Stimulated activated CD4-positive, alpha-beta T cell treated with anti-CD3 and anti-CD28 coated beads, TNF-alpha, amount 100 ng/mL, for 1 hour (primary cell): ENCODE measurements at places on chromosomes 2 and 18.
A peak's percentile ranks its signal among the peaks of the same experiment; 100 is the strongest.

DNA sequence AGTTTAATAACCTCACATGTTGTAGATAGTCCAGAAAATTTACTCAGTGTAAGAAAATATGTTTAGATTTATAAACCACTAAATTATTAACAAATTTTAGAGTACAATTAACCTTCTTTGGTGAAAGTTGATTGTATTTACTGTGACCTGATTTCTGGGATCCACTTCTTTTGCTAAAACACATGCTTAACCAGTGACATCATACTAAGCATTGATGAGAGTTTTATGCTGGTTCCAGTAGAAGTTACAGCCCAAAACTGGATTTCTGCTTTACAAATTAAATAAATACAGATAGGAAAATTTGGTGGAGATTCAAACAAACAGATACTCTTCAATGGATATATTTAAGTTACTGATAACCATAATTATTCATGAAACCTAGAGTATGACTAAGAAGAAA, 40.9 kb downstream of the RBBP8 start:
- no peak for DNase-seq

DNA sequence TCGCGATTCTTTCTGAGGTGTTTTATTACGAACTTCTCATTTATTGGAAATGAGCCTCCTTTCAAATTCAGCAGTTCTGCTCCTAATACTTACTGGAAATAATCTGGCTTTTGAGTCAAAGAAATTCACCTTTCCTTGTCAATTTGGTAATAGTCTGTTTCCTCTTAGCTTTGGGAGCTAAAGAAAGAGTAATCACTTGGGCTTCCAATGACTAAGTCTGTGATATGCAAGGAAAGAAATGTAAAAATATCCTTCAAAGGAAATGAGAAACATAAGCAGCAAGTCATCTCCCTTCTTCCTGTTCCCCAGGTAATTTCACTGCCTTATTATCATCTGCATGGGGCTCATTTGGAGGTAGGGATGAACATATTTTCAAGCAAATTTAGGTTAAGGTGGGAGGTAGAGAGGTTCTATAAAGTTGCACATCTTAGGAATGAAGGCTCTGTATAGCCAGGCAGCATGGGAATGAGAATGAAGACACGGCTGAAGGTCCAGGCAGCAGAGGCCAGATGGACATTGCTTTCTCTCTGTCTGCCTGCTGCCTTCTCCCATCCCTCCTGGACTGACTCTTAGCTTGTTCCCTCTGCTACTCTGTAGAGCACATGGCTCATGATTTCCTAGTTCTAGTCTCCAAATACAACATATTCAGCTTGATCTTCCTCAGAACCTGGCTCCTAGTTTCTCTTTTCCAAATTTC, 1.0 kb downstream of the SPP2 start:
- DNase-seq, result no peak

DNA sequence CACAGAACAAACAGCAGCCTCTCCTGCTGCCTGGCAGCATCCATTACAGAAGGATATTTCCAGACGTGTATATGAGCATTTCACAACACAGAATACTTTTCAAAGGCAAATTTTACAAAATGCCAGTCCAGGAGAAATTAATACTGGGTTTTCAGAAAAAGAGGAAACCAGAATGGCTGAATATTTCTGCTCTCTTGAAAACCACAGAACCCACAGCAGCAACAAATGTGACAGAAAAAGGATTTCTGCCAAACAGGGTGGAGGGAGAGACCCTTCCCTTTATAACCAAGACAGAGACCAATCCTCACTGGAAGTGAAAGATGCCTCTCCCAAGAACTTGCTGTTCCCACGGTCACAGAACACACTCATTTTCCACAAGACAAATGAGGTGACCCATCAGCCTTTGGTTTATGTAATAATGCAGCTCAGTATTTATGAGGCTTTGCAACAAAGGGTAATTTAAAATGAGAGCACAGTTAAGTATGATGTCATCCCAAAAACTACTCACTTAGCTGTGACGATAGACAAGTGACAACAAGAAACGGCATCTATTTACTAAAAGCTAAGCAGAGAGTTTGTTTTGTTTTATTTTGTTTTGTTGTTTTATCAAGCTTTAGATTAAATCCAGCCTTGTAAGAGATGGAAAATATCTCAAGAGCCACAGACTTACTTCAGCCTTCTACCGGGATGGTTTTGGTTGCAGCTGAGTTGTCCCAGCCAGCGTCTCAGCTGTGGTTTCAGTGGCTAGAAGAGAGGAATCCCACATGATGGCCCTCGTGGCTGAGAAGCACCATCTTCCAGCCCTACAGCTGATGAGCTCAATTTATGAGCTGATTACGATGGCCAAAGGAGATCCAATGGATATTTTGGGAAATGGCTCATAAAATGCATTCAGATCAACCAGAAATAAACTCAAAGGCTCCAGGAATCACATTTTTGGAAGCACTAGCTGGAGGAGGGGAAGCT, 249.3 kb upstream of the AGAP1 start:
- no peak for DNase-seq

DNA sequence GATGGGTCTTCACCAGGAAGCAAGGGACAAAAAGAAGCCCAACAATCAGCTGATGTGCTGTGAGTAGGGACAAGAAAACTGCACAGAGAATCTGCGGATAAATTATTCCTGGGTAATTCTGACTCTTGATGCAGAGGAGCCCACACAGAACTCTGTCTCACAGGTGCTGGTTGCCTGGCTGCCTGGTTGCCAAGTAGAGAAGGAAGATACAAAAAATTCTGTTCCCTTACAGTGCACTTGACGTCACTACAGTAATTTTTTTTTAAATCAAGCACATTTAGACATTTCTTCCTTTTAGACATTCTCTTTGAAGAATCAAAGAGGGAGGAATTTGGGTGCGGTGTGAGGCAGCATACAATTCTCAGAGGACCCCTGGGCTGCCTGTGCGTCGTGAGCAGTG, 152.1 kb upstream of the SIX3 start:
- DNase-seq, result no peak

DNA sequence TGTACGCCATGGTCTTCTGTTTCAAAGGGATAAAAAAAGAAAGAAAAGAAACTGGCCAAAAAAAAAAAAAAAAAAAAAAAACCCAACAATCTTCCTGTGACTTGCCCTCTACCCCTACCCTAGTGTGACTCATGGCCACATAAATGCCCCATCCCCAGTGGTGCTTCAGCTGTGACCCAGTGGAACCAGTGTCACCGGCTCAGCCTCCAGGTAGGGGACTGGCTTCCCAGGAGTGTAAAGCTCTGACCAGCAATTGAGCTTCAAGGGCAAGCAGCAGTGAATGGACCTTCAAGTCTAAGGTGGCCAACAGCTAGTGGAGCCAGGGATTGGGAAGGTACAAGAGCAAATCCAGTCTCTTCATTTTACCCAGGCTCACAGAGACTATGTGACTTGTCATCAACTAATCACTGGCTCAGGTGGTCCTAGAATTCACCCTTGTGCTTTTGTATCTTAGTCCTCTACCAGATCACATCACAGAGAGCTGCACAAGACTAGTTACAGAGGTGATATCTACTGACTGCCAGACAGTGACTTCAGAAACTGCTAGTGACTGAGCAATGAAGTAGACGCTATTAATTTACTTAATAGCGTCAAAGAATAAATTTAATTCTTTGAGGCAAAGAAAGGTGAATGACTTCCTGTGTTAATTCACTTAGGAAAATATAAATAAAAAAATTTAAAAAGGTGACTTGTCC, 1.3 kb upstream of the TGFBRAP1 start:
- DNase-seq, result no peak

DNA sequence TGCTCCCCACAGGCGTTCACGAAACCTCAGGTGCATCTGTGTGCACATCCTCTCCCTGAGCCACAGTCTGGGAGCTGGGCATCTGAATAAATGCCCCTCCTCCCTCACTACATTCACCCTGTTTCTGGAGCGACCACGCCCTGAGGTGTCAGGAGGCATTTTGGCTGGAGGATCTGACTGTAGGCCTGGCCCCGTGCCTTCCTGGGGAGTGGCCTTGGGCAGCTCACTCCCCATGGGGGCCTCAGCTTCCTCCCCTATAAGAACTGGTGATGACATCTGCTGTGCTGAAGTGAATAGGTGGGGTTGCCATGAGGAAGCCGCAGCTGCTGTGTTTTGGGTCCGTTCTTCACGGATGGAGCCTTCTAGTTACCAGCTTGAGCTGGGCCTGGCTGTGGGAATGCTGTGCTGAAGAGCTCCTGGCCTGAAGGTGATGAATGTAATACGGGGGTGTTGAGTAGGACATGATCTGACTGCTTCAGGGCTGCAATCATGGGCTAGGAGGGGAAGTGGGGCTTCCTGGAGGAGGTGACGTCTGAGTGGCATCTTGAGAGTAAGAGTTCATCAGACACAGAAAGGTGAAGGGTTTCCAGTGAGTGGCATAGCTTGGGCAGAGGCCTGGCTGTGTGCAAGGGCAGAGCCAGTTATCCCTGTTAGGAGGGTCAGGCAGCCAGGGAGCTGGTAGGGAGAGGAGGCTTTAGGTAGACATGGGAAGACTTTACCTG, 58.2 kb downstream of the GLI2 start:
- no peak for DNase-seq

- no peak for DNase-seq
These were observed 71.4 kb downstream of the PLCL1 start for GRCh38 chr2:197875763-197876162.

DNA sequence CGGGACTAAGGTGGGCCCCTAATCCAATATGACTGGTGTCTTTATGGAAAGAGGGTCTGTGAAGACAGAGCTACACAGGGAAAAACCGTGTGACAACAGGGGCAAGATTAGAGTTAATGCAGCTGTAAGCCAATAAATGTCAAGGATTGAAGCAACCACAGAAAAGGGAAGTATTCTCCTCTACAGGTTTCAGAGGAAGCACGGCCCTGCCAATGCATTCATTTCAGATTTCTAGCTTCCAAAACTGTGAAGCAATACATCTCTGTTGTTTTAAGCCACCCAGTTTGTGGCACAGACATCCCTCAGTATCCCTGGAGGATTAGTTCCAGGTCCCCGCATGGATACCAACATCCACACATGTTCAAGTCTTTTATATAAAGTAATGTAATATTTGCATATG, 48.8 kb downstream of the SPP2 start:
- no peak for DNase-seq

DNA sequence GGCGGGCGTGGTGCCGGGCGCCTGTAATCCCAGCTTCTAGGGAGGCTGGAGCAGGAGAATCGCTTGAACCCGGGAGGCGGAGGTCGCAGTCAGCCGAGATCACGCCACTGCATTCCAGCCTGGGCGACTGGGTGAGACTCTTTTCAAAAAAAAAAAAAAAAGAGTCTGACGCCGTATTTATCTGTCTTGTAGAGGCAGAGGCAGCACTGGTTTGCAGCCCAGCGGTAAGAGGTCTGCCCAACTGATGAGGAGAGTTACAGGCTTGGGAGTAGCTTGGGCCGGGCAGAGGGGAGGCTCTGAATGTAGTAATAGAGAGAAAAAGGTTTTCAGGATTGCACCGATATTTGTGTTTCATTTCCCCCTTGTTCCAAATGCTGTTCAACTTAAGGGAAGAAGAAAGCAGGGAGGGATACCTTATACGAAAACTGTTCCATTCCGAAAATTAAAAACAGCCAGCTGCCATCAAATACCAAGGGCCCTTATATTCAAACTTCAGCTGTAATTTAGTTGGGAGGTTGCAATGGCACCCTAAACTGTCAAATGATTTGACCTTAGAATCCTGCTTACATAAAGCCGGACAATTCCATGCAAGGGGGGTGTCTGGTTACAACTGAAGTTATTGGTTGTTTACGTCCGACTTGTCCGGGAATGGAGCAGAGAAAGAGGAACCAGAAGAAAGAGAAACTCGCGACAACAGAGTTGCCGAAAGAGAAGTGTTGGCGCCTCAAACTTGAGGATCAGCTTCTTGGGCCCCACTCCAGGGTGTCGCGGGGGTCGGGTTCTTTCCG, 9.2 kb upstream of the SP9 start:
- no peak for DNase-seq

- DNase-seq, result no peak
These were observed 146.6 kb upstream of the CCDC68 start for GRCh38 chr18:55105873-55106272.

DNA sequence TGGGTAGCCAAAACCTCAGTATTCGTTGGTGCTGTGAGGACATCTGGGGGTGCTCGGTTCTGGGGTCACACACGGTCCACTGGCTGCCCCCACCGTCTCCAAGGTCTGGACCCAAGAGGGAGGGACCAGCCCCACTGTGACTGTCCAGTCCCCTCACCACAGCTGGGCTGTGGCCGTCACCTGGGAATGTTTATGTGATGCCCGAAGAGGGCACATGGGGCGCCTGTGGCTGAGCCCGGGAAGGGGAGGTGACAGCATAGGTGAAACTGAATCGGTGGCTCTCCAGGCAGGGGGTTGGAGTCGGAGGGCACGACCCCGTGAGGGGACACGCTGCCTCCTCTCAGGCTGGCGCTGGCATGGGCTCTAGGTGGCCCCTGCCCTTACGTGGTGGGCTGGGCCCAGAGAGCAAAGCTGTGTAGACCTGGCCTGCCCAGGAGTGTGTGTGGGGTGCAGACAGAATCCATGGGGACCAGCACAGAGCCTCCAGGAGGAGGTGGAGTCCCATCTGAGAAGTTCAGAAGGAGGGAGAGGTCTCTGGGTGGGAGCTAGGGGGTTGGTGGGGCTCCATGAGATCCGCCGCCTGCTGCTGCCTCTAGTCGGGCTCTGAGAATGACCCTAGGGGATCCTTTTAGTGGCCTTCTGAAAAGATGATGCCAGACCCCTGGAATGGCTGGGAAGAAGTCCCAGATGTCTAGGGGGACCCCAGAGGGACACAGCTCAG, 1.8 kb downstream of the BOK start:
- DNase-seq, result no peak

GRCh38 chr18:23106575-23106974, 28.7 kb upstream of the CABLES1 start:
- no peak for DNase-seq

DNA sequence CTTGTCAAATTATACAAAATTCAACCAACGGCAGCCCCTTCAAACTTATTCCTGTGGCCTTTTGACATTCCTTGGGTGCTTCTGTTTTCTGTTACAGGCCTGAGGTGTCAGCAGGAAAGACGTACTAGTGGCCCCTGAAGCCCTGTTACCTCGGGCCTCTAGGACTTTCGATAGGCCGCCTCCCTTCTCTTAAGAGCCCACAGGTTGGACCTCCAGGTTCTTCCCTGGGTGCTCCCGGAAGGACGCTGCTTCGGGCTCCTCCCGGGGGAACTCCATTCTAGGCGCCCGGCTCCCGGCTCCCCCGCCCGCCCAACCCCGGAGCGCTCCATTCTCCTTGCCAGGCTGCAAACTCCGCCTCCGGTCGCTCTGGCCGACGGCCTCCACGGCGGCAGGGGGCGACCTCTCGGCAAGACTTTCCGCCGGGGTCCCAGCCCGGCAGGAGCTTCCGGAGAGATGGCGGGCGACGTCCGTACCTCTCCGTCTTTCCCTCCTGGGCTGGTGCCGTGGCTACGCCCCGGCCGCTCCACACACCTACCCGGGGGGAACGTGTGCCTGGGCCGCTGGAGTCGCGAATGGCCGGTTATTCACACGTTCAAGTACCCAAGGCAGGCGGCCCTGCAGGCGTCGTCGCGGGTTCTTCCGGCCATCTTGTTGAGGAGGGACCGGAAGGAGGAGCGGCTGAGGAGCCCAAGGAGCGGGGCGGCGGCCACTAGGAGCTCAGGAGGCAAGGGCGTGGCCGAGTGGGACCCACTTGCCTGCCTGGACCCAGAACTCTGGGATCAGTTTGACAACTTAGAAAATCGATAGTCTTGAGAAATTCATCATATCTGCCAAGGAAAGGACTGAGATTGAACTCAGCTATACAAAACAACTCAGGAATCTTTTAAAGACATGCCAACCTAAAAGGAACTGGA, 27.5 kb downstream of the BOLA3 start:
- peak; percentile 64 for DNase-seq

- DNase-seq, result no peak
These were observed 94.0 kb downstream of the MYCN start for GRCh38 chr2:16034151-16034974.
